ENCODE measurements at places on chromosomes 12 and 14. TPM values are rescaled to one million over a fixed set of nuclear protein-coding genes. Genes with fewer than 3 reads are reported as not detected.

The MIP gene
- total RNA-seq = not detected

The DLGAP5 gene
- 11.0 TPM for total RNA-seq

The AQP6 gene
- not detected for total RNA-seq

The GPR68 gene
- total RNA-seq = 10.6 TPM

The SPIC gene
- not detected for total RNA-seq

The ORAI1 gene
- 4.9 TPM for total RNA-seq

The SLC4A8 gene
- total RNA-seq = 2.6 TPM

The HPD gene
- total RNA-seq = not detected

The FAM186B gene
- total RNA-seq = 1.4 TPM

All from GM23248 (cell line).